ENCODE measurements at places on chromosomes 13 and 19. TPM values are rescaled to one million over a fixed set of nuclear protein-coding genes. Genes with fewer than 3 reads are reported as not detected.

GRCh38 chr19:49689133-49690078 lies at the start of gene ADM5:
Gene ADM5, plus strand, starts transcription at chr19:49689594. Its CDS starts 244 bp downstream, at chr19:49689838.
- no peak for DNase-seq

GRCh38 chr19:10226021-10226375 lies 5.1 kb downstream of the S1PR2 start:
- no peak for DNase-seq

GRCh38 chr13:99442273-99442895 lies 58.9 kb upstream of the TM9SF2 start:
- DNase-seq: no peak

GRCh38 chr13:48542581-48543341 lies 9.9 kb upstream of the RCBTB2 start:
- DNase-seq: no peak

The B9D2 gene
- total RNA-seq: 41.4 TPM

The CCDC8 gene
- not detected for total RNA-seq
